ENCODE measurements at places on chromosomes 13 and 19. TPM values are rescaled to one million over a fixed set of nuclear protein-coding genes. Genes with fewer than 3 reads are reported as not detected.

DNA sequence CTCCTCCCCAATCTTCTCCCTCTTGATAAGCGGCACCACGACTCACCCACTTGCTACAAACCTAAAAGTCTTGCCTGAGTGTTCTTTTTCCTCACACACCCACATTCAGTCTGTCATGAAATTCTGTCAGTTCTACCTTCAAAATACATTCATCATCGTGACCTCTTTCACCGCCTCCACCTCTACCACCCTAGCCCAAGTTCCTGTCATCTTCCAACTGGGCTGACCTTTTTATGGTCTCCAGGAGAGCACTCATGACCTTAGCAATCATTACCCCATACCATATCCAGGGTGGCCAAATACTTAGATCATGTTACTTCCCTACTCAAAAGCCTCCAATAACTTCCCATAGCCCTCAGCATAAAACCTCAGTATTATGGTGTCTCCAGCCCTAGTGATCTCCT lies 110.4 kb upstream of the TSC22D1 start:
- no peaks in the 10 kb centered on the region for H3K4me1 ChIP-seq
- H3K36me3 ChIP-seq: no peaks in the 10 kb centered on the region
- H3K4me3 ChIP-seq: no peak overlapping the region
- no peak overlapping the region for H3K27ac ChIP-seq
- DNase-seq: no peak
- H3K27me3 ChIP-seq: no peaks in the 10 kb centered on the region

DNA sequence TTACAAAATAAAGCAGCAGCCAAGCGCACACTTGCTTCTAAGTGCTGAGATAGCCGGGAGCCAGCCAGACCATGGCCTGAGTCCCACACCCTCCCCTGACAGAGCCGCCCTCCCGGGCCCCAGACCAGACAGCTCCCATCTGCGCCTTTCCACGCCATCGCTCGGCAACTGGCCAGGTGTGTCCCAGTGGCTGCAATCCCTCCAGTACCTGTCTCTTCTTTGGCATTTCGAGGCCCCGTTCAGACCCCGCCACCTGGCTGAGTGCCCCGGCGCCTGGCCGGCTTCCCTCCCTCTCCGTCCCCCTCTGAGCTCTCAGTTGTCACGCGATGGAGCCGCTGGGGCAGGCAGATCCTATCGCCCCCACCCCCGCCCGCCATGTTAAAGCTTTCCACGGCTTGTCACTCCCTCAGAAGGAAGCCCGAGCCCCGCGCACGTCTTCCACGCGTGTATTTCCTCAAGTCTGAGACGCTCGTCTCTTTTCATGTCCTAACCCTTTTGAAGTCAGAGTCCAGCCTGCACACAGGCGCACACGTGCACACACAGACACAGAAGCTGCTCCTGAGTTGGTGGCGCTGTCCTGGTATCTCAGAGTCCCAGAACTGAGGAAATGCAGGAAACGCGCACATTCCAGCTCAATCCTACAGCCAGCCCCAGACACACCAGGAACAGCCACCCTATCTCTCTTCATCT lies 7.9 kb downstream of the MLLT1 start:
- H3K27ac ChIP-seq: peak overlapping the region; percentile 60
- peaks cover 24% of the 10 kb centered on the region for H3K36me3 ChIP-seq
- DNase-seq: no peak

- H3K4me1 ChIP-seq: peaks cover 80% of the 10 kb centered on the region
- DNase-seq: no peak
- no peaks in the 10 kb centered on the region for H3K27me3 ChIP-seq
- peak overlapping the region; percentile 16 for H3K27ac ChIP-seq
- no peaks in the 10 kb centered on the region for H3K36me3 ChIP-seq
- peak overlapping the region; percentile 85 for H3K4me3 ChIP-seq
These were observed 4.9 kb downstream of the MBNL2 start for GRCh38 chr13:97226788-97227627.

- no peak for DNase-seq
- no peak overlapping the region for H3K27ac ChIP-seq
These were observed 265.9 kb downstream of the TBC1D4 start for GRCh38 chr13:75216038-75216437.

DNA sequence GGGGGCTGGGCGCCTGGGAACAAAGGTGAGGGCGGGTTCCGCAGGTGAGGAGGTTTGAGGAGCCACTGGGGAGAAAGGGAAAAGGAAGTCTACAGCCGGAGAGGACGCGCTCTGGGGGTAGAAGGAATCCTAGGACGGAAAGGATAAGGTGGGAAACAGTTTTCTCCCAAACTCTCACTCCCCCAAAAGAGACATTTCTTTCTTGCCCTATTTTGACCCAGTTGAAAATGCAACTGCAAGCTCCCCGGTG lies 651 bp upstream of the POLR1D start:
- DNase-seq: no peak
- H3K4me3 ChIP-seq: peak overlapping the region; percentile 92
- H3K4me1 ChIP-seq: peaks cover 52% of the 10 kb centered on the region

- H3K36me3 ChIP-seq: no peaks in the 10 kb centered on the region
- no peak overlapping the region for H3K27ac ChIP-seq
- H3K4me3 ChIP-seq: peak overlapping the region; percentile 21
- H3K27me3 ChIP-seq: peaks cover 21% of the 10 kb centered on the region
These were observed 164.4 kb downstream of the USP12 start for GRCh38 chr13:27007166-27007565.

DNA sequence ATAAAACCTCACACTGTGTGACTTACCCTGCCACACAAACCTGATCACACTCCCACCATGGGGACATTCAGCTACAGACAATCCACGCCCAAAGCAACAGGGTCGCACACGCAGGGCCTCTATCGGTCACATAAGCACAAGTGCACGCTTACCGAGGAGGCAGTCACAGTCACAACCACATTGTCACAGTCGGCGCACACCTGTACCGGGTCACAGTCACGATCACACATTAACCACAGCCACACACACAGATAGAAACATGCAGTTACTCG lies 579 bp downstream of the ZNF566 start:
- no peaks in the 10 kb centered on the region for H3K36me3 ChIP-seq
- DNase-seq: no peak
- H3K4me1 ChIP-seq: peaks cover 7% of the 10 kb centered on the region
- H3K27ac ChIP-seq: peak overlapping the region; percentile 96
- no peaks in the 10 kb centered on the region for H3K27me3 ChIP-seq
- peak overlapping the region; percentile 67 for H3K4me3 ChIP-seq

DNA sequence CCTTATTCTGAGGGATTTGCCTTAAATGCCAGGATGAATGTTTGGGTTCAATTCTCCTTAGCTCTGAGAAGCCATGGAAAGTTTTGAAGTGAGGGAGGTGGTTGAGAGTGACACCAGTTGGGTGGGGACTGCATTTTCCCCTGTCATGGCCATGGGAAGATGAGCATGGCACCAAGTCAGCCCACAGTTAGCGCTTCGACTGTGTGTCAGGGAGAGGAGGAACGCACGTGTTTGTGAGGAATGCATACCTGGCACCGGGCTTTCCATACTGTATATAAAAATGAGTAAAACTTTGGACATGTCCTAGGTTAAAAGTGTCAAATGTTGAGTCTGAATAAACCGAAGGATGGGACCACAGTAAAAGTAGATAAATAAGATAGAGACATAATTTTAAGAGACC lies 187.5 kb upstream of the KL start:
- H3K4me1 ChIP-seq: peaks cover 4% of the 10 kb centered on the region
- H3K36me3 ChIP-seq: no peaks in the 10 kb centered on the region
- no peak overlapping the region for H3K4me3 ChIP-seq
- H3K27ac ChIP-seq: no peak overlapping the region
- no peak for DNase-seq
- H3K27me3 ChIP-seq: no peaks in the 10 kb centered on the region

DNA sequence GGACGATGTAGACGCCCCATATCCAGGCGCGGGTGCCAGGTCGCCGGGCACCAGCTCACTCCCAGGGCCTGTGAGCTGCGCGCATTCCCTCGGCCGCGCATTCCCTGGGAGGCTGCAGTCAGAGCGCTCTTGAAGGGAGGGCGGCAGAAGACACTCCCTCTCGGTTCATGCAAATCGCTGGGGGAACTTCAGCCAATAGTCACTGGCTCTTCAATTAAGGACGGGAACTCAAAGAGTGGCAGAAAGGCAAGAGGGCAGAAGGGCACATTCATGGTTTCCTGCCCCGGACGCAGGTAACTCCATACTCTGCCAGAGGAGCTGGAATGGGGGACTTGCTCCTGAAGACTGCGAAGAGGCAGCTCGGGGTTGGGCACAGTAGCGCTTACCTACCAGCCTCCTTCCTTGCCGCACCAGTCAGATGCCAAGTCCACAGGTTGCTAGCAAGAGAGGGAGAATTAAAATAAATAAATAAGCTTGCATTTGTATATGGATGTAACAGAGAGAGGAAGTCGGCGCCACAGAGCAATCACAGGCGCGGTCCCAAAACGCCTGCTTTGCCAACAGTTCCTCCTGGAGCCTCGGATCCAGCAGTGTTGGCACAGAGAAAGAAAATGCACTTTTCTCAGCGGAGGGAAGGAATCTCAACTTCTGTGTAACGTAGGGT lies 459 bp downstream of the PCDH20 start:
- DNase-seq: peak; percentile 63
- H3K27ac ChIP-seq: no peak overlapping the region
- no peaks in the 10 kb centered on the region for H3K36me3 ChIP-seq
- H3K4me3 ChIP-seq: peak overlapping the region; percentile 9
- peaks cover 9% of the 10 kb centered on the region for H3K4me1 ChIP-seq

DNA sequence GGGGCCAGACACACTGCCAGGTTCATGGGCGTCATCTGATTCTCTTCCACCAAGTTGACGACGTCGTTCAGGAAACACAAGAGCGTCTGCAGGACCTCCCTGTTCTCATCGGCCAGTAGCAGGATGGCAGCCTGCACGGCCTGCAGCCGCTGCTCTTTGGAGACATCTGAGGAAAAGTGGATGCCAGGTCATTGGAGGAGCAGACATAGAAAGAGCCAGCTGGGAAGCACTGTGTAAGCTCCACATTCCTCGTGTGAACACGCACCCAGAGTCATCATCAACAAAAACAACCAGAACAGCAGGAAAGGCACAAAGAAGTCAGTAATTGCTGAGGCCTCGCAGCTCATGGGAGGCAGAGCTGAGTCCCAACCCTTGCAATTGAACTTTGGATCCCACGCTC lies 96.5 kb downstream of the KL start:
- no peaks in the 10 kb centered on the region for H3K4me1 ChIP-seq
- H3K4me3 ChIP-seq: no peak overlapping the region
- DNase-seq: no peak
- no peaks in the 10 kb centered on the region for H3K27me3 ChIP-seq
- no peak overlapping the region for H3K27ac ChIP-seq

DNA sequence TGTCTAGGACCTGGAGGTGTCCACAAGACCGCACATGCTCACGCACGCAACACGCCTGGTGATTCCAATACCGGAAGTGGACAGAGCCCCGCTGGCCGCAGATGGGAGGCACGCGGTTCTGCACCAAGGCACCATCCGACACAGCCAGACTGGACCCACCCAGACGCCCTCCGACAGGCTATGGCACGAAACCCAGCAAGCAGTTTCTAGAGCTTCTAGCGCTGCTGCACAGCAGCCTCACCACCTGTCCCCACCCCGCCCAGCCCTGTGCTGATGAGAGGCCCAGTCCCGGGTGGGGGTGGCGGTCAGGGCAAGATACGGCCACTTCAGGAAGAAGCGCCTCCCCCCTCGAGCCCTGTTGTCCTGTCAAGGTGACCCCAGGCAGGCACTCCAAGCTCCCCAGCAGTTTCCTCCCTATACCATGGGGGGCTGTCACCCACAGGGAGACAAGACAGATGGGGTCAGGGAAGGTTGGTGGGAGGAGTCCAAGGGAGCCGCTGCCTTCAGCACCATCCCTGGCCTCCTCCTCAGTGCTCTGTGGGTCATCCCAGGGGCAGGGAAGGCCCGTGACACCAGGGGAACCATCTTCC lies 11.3 kb downstream of the LSM4 start:
- H3K4me3 ChIP-seq: no peak overlapping the region
- H3K27me3 ChIP-seq: no peaks in the 10 kb centered on the region
- H3K4me1 ChIP-seq: peaks cover 17% of the 10 kb centered on the region
- H3K36me3 ChIP-seq: peaks cover 23% of the 10 kb centered on the region
- DNase-seq: no peak

GRCh38 chr19:55080968-55081769 lies 5.5 kb downstream of the EPS8L1 start:
- peak overlapping the region; percentile 72 for H3K27ac ChIP-seq
- peaks cover 38% of the 10 kb centered on the region for H3K4me1 ChIP-seq
- H3K36me3 ChIP-seq: no peaks in the 10 kb centered on the region
- peaks cover 73% of the 10 kb centered on the region for H3K27me3 ChIP-seq
- peak; percentile 96 for DNase-seq
- peak overlapping the region; percentile 38 for H3K4me3 ChIP-seq

DNA sequence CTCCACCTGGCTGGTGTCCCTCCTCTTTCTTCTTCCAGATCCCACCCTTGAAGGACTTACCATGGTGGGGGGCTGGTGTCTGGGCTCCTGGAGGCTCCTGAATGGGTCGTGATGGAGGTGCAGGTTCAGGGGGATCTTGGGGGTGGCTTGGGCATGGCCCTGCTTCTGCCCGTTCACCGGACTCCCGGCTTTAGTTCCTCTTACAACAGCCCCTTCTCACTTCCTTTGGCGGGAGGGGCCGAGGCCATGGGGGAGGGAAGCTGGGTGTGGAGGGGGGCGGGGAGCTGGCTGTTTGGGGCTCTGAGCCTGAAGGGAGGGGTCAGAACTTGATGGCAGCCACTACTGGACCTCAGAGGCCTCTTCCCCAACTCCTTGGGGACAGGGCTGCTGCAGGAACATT lies at the start of gene MYO1F:
TSS of gene MYO1F (minus strand) at position 196 of the 400 bp plus-strand sequence. CDS start at position 63, 133 bp downstream.
- no peaks in the 10 kb centered on the region for H3K27me3 ChIP-seq
- H3K27ac ChIP-seq: peak within 1 kb of the TSS; percentile 92
- H3K36me3 ChIP-seq: no peaks in the 10 kb centered on the region
- DNase-seq: peak; percentile 94

GRCh38 chr13:62932256-62932883 lies 1516.7 kb upstream of the PCDH20 start:
- DNase-seq: no peak
- H3K27me3 ChIP-seq: no peaks in the 10 kb centered on the region
- H3K4me3 ChIP-seq: no peak overlapping the region
- no peaks in the 10 kb centered on the region for H3K4me1 ChIP-seq

The ZNF419 gene
- total RNA-seq: 15.6 TPM

The RGCC gene
- 17.7 TPM for total RNA-seq

The FREM2 gene
- 0.23 TPM for total RNA-seq

The ANGPTL4 gene
- total RNA-seq: 8.7 TPM

The EDNRB gene
- total RNA-seq: 32.9 TPM

The PTGIR gene
- total RNA-seq: 18.6 TPM

All from spleen (tissue), 13 donors.